ENCODE measurements at places on chromosomes 2 and 18.

GRCh38 chr2:100291152-100291970, 30.9 kb downstream of the LONRF2 start:
- DNase-seq: no peak

DNA sequence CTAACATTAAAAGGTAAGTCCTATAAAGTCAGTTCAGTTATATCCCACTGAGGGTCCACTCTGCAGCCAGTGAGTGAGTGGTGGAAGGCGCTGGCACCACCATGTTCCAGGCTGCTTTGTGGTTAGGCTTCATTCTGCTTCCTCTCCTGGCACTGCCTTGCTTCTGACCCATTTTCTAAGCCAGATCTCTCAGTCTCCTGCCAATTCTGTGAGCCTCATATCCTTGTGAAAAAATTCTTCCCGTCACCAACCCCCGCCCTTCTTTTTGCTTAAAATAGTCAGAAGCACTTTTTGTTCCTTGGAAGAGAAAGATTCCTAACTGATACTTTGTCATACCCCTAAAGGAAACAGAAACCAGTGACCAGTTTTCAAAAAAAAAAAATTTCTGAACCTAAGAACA, 139.8 kb upstream of the NCK2 start:
- no peak for DNase-seq

GRCh38 chr2:127597046-127597983, 48.6 kb upstream of the GPR17 start:
- no peak for DNase-seq

- DNase-seq: no peak
Measured at GRCh38 chr2:10880586-10881321, 31.0 kb upstream of the KCNF1 start.

GRCh38 chr2:40773291-40773690, 321.4 kb upstream of the SLC8A1 start:
- no peak for DNase-seq

Data from RWPE2 (cell line).